ENCODE measurements at places on chromosomes 11 and 22.
A peak's percentile ranks its signal among the peaks of the same experiment; 100 is the strongest.

DNA sequence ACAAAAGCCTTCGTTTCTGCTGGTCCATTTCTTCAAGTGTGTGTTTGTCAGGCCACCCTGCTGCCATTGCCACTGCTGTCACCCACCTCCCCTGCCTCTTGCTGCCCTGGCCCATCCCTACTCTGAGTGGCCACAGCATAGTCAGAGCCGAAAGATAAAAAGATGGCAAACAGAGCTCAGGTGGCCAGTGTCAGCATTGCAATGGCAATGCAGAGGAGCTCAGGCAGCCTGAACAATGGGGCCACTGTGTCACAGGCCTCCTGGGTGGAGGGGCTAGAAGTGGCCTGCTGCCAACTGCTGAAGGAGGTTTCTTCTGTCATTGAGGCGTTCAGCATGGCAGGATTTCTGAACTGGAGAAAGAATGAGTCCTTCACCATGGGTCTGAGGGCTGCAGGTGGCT lies 137.1 kb downstream of the CSNK2A3 start:
- no peak for DNase-seq

DNA sequence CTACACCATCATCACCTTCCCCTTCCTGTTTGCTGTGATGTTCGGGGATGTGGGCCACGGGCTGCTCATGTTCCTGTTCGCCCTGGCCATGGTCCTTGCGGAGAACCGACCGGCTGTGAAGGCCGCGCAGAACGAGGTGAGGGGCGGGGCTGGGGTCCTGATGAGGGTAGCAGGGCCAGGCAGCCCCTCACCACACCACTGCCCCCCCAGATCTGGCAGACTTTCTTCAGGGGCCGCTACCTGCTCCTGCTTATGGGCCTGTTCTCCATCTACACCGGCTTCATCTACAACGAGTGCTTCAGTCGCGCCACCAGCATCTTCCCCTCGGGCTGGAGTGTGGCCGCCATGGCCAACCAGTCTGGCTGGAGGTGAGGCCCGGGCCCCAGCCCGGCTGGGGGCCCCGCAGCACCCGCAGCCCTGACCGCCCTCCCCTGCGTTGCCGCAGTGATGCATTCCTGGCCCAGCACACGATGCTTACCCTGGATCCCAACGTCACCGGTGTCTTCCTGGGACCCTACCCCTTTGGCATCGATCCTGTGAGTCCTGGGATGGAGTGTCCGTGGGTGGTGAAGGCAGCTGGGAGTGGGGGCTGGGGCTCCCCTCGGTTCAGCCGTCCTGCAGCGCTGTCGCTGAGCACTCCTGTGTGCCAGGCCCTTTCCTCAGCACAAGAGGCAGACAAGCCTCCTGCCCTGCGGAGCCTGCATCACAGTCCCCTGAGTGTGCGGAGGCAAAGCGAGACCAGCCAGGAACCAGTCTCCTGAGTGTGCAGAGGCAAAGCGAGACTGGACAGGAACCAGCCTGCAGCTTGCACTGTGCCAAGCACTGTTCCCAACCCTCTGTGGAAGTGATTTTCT lies 8.8 kb downstream of the TCIRG1 start:
- DNase-seq, result no peak

DNA sequence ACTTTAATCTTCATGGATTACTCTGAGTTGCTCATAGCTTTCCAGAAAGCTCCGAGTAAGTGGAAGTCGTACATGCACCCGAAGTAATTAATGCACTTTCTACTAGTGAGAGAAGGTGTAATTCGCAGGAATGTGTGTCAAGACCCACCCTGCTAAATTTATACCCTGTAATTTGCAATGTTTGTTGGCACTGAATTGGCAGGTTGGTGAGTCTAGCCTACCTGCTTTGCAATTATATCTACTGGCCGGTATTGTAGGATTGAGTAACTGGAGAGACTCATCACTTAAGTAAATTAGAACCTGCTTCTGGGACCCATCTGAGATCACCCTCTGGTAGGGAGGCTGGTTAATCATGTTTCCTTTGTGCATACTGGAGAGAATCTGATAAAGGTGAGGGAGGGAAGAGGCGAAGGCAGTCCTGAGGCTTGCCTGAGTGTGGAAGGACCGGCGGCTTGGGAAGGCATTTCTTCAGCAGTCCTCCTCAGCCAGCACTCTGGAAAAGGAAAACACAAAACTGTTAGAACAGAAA lies 63.3 kb downstream of the LDLRAD3 start:
- DNase-seq, result no peak

GRCh38 chr11:75350122-75350742 lies 1.2 kb downstream of the ARRB1 start:
- no peak for DNase-seq

DNA sequence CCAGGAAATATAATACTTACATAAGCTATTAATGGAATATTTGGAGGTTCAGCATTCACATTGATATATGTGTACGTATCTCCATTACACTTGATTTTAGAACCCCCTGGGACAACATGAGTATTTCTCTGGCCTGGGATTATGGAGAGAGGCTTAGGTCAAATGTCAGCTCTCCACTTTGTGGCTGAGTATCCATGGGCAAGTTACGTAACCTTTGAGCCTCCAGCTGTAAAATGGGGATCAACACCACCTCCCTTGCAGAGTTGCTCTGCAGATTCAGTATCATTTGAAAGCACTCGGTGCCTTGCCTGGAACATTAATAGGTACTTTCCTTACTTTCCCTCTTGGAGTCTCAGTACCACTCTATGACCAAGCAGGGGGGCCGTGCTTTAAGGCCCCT lies 33.2 kb downstream of the C22orf31 start:
- DNase-seq, result no peak

- no peak for DNase-seq
Measured at GRCh38 chr11:47938791-47939560, 41.4 kb upstream of the PTPRJ start.

DNA sequence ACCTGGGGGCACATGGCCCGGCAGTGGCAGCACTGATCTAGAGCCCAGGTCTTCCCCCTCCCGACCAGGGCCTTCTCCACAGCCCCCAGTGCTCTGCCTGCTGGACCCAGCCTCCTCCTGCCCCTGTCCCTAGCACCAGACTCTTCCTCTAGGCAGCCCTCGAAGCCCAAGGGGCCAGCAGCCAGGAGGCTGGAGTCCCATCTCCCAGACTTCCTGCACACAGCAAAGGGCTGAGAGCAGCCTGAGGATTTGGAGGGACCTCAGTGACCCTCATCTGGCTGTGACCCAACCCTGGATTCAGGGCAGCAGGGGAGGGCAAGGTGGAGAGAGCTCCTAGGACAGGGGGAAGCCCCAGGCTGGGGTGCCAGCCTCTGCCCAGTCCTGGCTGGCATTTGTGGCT lies 3.0 kb downstream of the RHOD start:
- no peak for DNase-seq

DNA sequence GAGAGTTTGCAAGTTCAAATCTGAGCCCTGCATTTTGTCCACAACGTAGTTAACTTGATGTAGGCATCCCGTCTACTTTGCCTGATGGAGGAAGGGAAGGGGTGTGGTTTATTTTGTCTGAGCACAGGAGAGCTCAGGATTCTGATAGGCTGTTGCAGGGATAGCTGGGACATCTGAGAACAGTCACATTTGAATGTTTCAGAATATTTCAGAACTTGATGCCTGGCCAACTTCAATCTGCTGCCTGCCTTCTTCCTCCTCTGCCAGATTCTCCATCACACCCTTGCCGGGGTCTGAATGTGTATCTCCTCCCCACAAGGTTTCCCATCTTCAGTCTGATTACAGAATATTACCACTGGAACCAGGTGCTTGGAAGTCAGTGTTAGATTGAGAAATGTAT lies 51.6 kb downstream of the NTM start:
- DNase-seq, result no peak

DNA sequence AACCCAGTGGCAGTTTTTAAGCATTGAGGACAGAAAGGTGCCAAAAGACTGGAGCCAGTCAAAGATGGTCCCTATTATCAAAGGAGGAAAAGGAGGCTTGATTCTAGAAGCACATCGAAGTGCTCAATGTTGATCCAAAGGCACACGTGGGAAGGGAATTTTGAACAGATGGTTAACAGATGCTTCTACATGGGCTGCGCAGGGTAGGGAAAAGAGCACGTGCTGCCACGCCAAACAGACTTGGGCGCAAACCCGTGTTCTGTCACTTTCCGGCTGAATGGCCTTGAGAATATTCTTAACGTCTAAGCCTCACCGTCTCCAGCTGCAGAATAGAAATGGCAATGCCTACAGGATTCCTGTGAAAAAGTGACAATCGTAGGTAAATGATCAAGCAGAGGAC lies 217.9 kb upstream of the MTNR1B start:
- no peak for DNase-seq

DNA sequence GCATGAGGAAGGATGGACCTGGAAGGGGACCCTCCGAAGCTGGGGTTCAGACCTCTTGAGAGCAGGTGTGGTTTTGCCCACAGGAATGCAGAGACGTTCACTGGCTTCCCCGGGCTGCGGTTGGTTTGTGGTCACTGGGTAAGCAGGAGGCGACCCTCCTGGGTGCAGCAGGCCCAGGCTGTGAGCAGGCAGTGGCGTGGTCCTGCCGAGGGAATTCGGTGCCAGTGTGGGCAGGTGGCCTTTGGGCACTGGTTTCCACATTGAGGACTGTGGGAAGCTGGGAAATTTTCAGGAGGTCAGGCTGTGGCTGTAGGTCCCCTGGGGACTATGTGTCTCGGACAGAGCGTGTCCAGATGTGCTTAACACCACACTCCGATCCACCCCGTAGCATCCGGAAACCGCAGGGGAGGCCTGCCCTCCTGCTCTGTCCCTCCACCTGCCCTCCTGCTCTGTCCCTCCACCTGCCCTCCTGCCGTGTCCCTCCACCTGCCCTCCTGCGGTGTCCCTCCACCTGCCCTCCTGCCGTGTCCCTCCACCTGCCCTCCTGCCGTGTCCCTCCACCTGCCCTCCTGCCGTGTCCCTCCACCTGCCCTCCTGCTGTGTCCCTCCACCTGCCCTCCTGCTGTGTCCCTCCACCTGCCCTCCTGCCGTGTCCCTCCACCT lies 27.5 kb downstream of the TPCN2 start:
- no peak for DNase-seq

DNA sequence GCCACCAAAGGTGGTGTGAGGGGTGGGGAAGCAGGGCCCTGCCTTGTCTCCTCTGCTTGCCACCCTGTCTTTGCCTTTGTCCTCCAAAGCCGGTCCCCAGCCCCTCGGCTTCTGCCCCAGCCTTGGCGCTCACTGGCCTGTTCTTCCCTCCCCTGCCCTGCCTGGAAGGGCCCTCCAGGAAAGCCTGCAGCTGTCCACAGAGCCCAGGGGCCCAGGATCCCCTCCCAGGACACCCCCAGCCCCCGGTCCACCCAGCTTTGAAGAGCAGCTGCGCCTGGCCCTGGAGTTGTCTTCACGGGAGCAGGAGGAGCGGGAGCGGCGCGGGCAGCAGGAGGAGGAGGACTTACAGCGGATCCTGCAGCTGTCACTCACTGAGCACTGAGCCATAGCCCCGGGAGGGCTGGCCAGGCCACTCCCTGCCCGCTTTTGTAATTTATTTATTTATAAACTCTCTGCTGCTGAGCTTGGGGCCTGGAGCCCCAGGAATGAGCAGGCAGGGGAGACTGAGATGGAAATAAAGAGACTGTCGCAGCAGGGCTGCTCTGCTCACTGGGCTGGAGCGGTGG lies 1.3 kb upstream of the SSH3 start:
- peak; percentile 11 for DNase-seq

DNA sequence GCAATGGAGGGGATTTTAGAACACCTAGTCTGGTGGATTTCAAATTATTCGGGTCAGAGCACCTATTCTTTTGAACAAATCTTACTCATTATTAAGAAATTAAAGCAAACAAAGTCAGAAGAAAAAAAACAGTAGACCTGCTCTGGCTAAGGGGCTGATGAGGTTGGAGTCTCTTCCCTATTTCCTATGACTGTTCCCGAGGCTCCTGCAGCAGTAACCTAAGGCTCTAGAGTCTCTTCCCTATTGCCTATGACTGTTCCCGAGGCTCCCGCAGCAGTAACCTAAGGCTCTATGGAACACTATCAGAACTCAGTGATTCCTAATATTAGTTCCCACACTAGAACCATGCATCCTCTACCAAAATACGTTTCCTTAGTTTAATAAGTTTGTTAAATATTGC lies 607.9 kb downstream of the NTM start:
- no peak for DNase-seq

DNA sequence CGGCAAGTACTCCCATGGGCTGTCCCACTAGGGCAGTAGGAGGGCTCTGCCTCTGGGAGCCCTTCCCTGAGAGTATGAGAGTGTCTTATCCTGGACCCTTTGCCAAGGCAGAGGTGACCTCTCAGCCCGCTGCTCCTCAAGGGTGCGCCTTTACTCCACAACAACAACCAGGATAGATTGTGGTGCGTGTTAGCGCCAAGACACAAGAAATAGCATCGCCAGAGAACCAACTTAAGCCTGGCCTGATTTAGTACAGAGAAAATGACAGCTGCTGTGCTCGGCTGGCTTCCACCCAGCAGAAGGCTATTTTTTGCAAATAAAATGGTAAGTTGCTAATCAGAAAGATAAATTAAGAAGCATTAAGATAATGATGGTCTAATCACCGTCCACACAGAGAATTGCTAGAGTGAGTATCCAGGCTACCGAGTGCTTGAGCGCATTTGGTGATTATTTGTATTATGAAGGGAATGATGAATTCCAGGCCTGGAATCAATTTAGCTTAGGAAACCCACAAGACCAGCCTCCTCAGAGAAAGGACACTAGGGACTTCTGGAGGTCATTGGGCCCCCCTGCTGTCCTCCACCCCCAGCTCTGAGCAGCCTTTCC lies 119.8 kb downstream of the PKNOX2 start:
- DNase-seq, result no peak

- DNase-seq, result no peak
Measured at GRCh38 chr11:36233204-36233603, 56.0 kb downstream of the COMMD9 start.

GRCh38 chr11:110061296-110061695 lies 31.9 kb upstream of the ZC3H12C start:
- DNase-seq, result no peak

GRCh38 chr11:134025082-134025429 lies 43.8 kb upstream of the JAM3 start:
- DNase-seq, result no peak

DNA sequence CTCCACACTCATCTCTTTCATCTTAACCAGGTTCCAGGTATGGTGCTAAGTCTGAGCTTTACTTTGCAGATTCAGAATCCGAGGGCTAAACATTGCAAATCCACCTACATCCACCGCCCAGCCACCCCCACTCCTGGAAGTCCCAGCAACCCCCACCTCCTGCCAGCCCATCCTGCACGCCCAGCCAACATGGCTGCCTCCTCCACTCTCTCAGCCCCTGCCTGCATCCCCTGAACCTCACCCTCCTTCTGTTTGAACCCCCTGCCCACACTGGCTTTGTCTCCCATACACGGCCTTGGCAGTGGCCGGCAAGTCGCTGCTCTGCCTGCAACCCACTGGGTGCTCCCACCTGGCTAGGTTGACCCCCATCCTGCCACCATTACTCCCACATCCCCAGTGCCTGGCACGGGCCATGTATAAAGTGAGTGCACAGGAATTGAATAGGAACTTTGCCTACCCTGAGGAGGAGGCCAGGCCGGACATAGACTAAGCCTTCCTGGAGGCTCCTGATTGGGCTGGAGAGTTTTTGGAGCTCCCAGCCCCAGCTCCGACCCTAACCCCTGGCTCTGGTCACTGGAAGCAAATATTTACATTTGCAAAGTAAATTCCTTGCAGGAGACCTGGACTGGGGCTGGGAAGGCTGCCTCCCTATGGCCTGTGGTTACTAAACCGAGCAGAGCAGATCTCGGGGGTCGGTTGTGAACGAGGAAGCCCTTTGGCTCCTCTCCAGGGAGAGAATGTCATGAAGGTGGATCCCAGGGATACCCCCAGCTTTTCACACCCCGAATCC lies 14.4 kb downstream of the EMID1 start:
- no peak for DNase-seq

GRCh38 chr11:63907063-63907462 lies 9.9 kb downstream of the RCOR2 start:
- DNase-seq, result no peak

GRCh38 chr22:21928048-21928447 lies 24.6 kb downstream of the PPM1F start:
- DNase-seq, result no peak
